ENCODE measurements at places on chromosomes 2 and 18. TPM values are rescaled to one million over a fixed set of nuclear protein-coding genes. Genes with fewer than 3 reads are reported as not detected.

Gene MYO1B
- 254 TPM for total RNA-seq

Gene PDK1
- total RNA-seq: 13.8 TPM

Gene SERPINB13
- not detected for total RNA-seq

Gene PPP4R3B
- total RNA-seq: 43.5 TPM

Gene BOK
- 38.8 TPM for total RNA-seq

Gene KATNAL2
- total RNA-seq: 0.82 TPM

Gene SIGLEC15
- total RNA-seq: 0.62 TPM

Gene FAM237A
- not detected for total RNA-seq

Gene CFC1
- total RNA-seq: not detected

Gene MPP4
- 4.1 TPM for total RNA-seq

Gene EVA1A
- 69.4 TPM for total RNA-seq

DNA sequence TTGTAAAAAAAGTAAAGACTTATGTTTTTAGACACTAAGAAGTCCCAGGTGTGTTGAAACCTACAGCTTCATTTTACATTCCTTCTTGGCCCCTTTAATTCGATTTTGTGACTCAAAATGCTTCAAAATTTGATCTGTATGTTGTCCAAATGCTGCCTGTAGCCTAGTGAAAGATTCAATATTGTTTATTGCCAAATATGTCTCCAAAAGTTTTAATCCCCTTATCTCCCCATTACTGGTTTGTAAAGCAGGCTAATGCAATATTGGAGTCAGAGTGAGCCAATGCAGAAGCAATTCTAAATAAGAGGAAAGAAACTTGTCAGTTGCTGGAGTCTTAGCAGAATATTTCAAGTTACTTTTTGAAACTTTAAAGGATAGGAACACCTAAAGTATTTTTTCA is 287.0 kb upstream of the ZC3H15 start:
- DNase-seq: no peak

GRCh38 chr2:59282374-59283057 is 1041.4 kb upstream of the FANCL start:
- no peak for DNase-seq

DNA sequence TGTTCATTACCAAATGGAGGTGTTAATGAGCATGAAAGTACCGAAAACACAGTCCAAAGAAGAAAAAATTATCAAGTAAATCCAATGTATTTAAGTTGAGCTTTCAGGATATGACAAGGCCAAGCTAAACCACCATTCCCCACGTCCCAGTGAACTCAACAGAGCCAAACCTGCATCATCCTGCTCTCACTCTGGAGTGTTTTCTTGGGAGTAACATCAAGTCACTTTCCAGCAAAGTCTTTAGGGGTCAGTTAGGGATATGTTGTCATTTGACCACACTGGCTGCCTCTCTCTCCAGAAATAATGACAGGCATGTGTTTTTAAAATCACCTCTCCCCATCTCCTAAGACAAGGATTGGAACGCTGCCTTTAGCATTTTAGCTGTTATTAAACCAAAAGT is 140.5 kb downstream of the SRBD1 start:
- DNase-seq: no peak

GRCh38 chr2:236546561-236547002 is 23.0 kb upstream of the ACKR3 start:
- DNase-seq: no peak

DNA sequence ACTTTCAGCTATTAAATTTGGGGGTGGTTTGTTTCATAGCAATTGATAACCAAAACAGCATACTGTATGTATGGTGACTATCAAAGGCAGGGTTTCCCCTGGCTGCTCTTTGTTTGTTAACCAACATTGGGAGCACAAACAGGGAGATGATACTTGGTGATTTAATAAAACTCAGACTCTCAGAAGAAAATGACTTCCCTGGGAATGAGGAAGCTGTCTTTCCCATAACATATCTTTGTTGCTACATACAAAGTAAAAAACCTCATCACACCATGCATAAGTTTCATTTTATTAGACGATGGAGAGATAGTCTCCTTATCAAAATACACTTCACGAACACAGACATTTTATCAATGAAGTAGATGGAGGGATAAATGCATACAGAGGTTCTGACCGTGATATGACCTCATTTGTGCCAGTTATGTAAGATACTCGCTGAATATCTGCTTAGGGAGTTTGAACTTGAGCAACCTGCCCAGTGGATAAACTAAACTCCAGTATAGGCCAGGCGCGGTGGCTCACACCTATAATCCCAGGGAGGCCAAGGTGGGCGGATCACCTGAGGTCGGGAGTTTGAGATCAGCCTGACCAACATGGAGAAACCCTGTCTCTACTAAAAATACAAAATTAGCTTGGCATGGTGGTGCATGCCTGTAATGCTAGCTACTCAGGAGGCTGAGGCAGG is 3.8 kb upstream of the NFE2L2 start:
- no peak for DNase-seq

DNA sequence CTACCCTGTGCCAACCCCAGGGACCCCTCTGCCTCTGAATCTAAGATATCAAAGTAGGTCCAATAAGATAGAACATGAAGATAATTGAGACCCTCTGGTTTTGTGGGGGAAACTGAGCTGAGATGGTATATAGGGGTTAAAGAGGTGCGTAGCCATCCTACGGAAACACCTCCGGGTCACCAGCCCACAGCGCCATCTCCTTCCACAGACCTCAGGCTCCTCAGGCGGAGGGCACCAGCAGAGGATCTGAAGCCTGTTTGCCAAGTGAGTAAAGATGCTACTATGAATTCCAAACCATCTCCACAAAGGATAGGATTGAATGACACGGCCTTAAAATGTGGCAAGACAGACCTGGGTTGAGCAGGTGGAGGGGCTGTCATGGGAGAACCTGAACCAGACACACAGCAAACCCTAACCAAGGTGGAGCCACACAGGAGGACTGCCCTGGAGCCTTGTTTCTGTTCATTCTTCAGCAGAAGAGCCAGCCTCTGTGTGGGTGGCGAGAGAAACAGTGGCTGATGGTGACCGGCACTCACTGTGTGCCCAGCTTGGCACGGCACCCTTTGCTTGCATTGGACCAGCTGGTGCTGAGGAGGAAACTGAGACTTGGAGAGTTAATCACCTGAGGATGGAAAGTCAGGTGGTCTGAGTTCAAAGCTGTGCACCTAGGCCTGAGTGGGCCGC is 10.2 kb downstream of the GBX2 start:
- DNase-seq: no peak

DNA sequence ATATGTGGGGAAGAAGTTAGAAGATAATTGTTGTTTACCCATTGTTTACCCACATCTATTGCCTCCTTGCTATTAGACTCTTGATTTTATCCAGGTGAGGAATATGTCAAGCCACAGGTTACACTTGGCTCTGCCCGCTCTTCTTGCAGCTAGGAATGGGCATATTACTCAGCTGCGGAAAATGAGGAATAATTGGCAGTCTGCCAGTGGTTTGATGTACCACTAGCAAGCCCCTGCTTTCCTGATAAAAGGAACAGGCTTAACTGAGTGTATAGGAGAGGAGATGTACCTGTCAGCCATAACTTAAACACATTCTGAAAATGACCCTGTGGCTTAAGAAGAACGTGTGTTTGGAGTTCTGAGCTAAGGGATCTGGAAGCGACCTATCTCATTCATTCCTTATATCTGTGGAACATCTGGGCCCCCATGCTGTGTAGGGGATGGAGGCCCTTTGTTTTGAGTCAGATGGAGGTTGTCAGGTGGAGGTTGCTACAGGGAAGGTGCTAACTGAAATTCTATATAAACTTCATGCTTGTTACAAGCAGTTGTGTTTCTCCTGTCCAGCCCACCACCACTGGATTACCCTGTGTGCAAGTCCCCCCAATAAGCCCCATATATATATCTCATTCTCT is 4.6 kb upstream of the FMNL2 start:
- no peak for DNase-seq

- DNase-seq: no peak
These were observed 20.9 kb upstream of the TEX44 start for GRCh38 chr2:231571661-231572191.

DNA sequence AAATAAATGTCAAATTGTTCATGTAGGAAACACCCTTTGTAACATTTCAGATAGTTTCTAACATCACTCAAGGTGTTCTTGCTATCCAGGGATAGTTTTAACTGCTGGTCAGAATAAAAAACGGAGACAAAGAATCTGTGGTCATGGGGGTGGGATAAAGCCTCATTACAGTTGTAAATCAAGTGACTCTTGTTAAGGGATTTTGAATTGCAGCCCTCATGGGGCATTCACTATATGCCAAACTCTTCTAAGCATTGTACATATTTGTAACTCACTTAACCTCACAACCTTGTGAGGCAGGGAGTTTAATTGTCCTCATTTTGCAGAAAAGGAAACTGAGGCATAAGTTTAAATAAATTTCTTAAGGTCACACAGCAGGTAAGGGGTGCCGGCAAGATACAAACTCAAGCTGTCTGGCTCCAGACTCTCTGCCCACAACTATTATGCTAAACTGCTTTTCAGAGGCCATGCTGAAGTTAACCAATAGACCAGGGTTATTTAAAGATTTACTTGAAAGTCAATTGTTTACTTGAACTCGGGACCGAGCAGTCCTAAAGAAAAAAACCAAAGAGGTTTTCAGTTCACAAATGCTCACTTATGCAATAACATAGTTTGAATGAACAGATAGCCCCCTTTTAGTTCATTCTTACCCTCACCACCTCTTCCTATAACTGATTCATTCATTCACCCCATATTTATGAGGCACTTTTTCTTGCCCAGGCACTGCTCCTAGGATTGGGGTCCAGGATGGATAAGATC is 121.6 kb upstream of the FZD5 start:
- no peak for DNase-seq

DNA sequence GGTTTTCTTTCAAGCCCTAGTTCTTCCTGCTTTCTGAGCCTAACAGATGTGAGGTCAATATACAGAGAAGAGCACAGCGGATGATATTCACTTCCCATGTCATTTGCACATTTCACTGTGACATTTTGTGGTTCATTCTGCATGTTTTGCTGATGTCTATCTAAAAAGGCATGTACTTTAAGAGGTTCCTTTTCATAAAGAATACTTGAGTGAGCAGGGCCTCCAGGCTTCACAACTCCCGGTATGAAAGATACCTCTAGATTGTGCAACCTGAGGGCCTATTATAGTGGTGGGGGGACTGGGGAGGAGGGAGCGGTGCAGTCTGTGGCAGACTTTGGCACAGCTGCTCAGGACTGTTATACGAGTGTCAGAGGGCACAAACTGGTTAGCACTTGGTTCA is 54.6 kb downstream of the CPO start:
- peak; percentile 32 for DNase-seq

DNA sequence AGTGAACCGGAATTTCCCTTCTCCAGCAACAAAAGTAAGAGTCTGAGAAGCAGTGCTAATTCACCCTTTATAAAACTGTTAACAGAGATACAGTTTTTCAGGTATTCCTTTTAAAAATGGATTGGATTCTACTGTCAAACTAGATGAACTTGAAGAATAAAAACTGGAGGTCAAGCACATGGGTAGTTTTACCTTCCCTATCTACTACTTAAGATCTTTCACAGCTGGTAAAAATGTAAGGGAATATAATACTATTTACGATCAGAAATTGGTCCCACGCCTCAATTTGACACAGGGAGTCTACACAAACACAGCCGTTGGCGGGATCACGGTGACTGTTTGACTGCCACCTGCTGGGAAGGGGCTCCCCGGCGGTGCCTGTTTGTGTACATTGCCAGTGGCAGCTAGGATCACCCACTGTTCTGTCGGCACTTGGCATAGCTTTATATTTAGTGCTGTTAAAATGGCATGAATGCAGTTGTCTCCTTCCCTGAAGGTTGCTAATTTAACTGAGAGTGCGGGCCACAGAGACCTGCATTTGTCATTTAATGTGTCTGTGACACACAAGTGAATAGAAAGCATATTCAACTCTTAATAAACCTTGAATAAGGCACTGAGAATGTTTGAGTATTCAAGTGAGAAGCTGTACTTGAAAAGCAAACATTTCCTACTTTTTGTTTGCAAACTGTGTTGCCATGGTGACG is 59.5 kb downstream of the ABCG8 start:
- DNase-seq: no peak

GRCh38 chr2:172674034-172674967 is 61.3 kb upstream of the RAPGEF4 start:
- DNase-seq: no peak

DNA sequence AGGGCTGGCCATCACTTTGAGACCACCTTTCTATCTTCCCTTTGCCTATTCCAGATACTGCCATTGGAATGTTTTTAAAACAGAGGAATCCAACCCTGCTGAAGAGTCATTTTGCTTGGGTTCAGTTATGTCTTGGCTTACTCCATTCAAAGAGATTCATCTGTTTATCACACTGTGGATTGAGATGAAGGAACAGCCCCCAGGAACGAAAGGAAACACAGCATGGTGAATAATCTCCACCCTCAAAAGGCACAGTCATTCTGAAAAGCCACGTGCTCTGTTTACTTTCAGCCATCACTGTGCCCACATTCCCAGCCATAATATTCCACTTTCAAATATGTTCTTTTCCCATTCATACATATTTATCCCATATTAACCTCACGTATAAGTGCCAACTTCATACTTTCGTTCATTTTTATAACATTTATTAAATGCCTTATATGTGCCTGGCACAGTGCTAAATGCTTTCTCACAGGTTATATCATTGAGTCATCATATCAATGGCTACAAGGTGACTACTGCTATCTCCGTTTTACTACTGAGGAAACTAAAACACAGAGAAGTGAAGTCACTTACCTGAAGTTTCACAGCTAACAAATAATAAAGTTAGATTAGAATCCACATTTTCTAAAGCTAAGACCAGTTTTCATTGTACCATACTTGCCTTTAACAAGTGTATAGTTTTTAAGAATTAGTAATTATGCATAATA is 143.6 kb downstream of the OSR1 start:
- DNase-seq: no peak

- no peak for DNase-seq
These were observed 872.6 kb downstream of the BCL11A start for GRCh38 chr2:59680863-59681262.

GRCh38 chr2:21836261-21836660 is 712.5 kb downstream of the TDRD15 start:
- DNase-seq: no peak

DNA sequence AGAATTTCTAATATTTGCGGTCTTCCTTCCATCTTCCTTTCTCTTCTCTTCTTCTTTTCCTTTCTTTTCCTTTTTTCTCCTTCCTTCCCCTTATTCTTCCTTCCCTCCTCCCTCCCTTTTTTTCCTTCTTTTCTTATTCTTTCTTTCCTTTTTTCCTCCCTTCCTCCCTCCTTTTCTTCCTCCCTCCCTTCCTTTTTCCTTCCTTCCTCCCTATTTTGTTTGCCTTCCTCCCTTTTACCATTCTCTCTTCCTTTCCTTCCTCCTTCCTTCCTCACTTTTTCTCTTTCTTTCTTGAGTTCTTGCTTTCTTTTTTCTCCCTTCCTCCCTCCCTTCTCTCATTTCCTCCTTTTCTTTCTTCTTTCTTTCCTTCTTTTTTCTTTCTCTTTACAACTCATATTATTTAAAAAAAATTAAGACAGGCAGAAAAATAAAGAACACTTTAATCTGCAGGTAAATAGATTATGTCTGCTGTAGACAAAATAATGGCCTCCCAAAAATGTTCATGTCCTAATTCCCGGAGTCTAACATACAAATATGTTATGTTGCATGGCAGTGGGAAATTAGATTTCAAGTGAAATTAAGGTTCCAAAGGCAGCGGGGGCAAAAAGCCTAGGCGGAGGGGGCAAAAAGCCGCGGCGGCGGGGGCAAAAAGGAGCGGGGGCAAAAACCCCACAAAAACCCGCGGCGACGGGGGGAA is 152.4 kb downstream of the ANKRD30BL start:
- no peak for DNase-seq

All from HFFc6 (cell line).